ENCODE measurements at places on chromosomes 3 and 15. TPM values are rescaled to one million over a fixed set of nuclear protein-coding genes. Genes with fewer than 3 reads are reported as not detected.
A peak's percentile ranks its signal among the peaks of the same experiment; 100 is the strongest.

DNA sequence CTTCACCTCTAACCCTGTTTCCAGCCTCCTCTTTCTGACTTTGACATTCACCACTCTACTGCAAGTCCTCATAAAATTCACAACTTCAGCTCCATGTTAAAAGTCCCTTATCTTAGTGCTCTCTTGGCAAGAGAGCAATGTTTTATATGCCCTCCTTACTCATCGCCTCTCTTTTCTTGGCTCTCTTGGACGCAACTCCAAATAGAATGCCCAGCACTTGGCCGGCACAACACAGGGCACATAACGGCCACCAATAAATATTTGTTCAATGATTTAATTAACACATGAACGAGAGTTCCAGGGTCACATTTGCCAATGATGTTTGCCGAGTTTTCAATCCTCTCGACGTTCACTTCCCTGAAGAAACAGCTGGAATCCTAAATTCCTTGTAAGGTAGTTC is 401.4 kb downstream of the ROBO1 start:
- no peaks in the 10 kb centered on the region for H3K36me3 ChIP-seq
- H3K27me3 ChIP-seq, result no peaks in the 10 kb centered on the region
- H3K4me3 ChIP-seq, result no peak overlapping the region
- DNase-seq, result no peak
- H3K27ac ChIP-seq, result no peak overlapping the region
- no peaks in the 10 kb centered on the region for H3K4me1 ChIP-seq

GRCh38 chr3:182809531-182809930 is 16.2 kb downstream of the ATP11B start:
- H3K27ac ChIP-seq, result no peak overlapping the region
- H3K4me1 ChIP-seq, result peaks cover 10% of the 10 kb centered on the region
- H3K27me3 ChIP-seq, result no peaks in the 10 kb centered on the region
- no peak for DNase-seq
- H3K4me3 ChIP-seq, result no peak overlapping the region

The HHATL gene
- not detected for total RNA-seq

The MIX23 gene
- total RNA-seq, result 15.7 TPM

- H3K36me3 ChIP-seq, result no peaks in the 10 kb centered on the region
- no peak for DNase-seq
- H3K4me1 ChIP-seq, result no peaks in the 10 kb centered on the region
- H3K4me3 ChIP-seq, result no peak overlapping the region
Observed at GRCh38 chr3:42710323-42711021, 7.9 kb upstream of the HHATL start.

- H3K36me3 ChIP-seq, result peaks cover 6% of the 10 kb centered on the region
- no peak overlapping the region for H3K27ac ChIP-seq
- H3K27me3 ChIP-seq, result no peaks in the 10 kb centered on the region
- no peak overlapping the region for H3K4me3 ChIP-seq
Observed at GRCh38 chr15:59002418-59002859, 15.0 kb downstream of the RNF111 start.

The IFT57 gene
- total RNA-seq, result 36.7 TPM

- peak within 1 kb of the TSS; percentile 67 for H3K4me3 ChIP-seq
- H3K36me3 ChIP-seq, result no peaks in the 10 kb centered on the region
- H3K27me3 ChIP-seq, result no peaks in the 10 kb centered on the region
- H3K4me1 ChIP-seq, result peaks cover 20% of the 10 kb centered on the region
- peak within 1 kb of the TSS; percentile 80 for H3K27ac ChIP-seq
Observed at GRCh38 chr3:138608322-138609135, at the start of gene FAIM. Gene FAIM, plus strand, starts transcription at chr3:138608771. Its CDS starts 10,956 bp downstream, at chr3:138619727.

The GOLGA8H gene
- total RNA-seq, result not detected

DNA sequence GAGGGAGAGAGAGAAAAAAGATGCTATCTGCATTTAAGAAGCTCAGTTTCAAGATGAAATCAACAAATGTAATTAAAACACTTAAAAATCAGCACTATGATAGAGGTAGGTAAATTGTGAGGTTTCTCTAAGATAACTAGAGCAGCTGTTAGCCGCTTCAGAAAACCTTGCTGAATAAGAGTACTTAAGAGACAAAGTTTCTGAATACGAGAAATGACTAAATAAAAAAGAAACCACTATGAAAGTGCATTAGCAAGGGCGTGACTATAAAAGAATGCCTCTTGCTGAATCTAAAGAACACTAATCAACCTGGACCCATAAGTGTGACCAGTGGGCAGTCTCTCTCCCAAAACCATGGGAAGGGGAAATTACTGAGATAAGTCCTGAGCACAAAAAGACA is 41.8 kb downstream of the IQCB1 start:
- no peaks in the 10 kb centered on the region for H3K4me1 ChIP-seq
- H3K27me3 ChIP-seq, result no peaks in the 10 kb centered on the region
- peaks cover 6% of the 10 kb centered on the region for H3K36me3 ChIP-seq

DNA sequence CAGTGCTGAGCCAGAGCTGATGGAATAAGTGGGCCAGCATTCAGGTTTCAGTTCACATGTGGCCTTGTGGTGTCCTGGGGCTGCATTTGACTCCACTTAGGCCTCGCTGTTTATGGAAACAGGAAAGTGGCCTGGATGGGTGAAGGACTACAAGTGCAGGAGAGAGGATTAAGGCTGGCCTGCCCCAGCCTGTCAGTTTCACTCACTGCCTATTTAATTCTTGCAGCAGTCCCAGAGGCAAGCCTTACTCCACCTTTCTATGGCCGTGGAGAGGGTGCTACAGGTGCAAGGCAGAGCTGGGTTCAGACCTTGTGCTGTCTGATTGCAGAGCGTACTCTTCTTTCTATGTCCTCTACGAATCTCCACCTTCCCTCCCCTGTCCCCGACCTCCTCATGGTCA is 37.7 kb downstream of the ABHD17C start:
- DNase-seq, result no peak
- H3K27me3 ChIP-seq, result no peaks in the 10 kb centered on the region
- no peak overlapping the region for H3K27ac ChIP-seq
- no peaks in the 10 kb centered on the region for H3K36me3 ChIP-seq
- H3K4me3 ChIP-seq, result no peak overlapping the region
- no peaks in the 10 kb centered on the region for H3K4me1 ChIP-seq

DNA sequence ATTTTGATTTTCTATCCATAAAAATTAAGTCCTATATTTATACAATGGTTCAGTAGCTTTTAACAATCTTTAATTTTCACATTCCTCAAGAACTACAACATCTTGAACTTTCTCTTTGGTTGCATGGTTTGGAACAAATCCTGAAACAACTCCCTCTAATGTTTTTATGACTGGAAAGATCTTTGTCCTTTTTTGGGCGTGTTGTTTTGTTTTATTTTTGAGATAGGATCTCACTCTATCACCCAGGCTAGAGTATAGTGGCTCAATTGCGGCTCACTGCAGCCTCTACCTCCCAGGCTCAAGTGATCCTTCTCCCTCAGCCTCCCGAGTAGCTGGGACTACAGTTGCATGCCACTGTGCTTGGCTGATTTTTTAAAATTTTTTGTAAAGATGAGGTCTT is 4.0 kb downstream of the STX19 start:
- DNase-seq, result no peak
- H3K4me3 ChIP-seq, result no peak overlapping the region
- H3K4me1 ChIP-seq, result no peaks in the 10 kb centered on the region

The MNS1 gene
- not detected for total RNA-seq

- no peak overlapping the region for H3K4me3 ChIP-seq
- DNase-seq, result no peak
- no peaks in the 10 kb centered on the region for H3K36me3 ChIP-seq
- no peaks in the 10 kb centered on the region for H3K4me1 ChIP-seq
- no peaks in the 10 kb centered on the region for H3K27me3 ChIP-seq
Observed at GRCh38 chr3:35524856-35525255, 114.5 kb upstream of the ARPP21 start.

The NEIL1 gene
- 35.0 TPM for total RNA-seq

DNA sequence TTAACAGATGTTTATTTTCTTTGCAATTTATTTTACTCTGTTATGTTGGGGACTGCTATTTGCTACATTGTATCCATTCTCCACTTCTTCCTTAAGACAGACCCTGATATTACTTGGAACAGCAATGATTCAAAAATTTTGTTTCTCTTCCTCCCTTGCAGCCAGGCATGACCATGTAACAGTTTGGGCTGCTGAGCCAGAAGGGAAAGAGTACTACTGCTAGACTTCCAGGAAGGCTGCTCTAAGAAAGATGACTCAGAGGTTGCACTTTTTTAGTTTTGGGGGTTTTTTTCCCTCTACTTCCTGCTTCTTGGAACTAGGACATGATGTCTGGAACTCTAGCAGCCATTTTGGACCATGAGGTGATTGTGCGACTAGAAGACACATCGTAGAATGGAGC is 10.3 kb downstream of the PRR20G start:
- no peak for DNase-seq
- no peak overlapping the region for H3K4me3 ChIP-seq
- H3K27ac ChIP-seq, result no peak overlapping the region

- H3K27me3 ChIP-seq, result no peaks in the 10 kb centered on the region
- H3K36me3 ChIP-seq, result no peaks in the 10 kb centered on the region
- no peak overlapping the region for H3K4me3 ChIP-seq
- no peak for DNase-seq
Observed at GRCh38 chr3:169162107-169162506, 501.4 kb downstream of the MECOM start.

DNA sequence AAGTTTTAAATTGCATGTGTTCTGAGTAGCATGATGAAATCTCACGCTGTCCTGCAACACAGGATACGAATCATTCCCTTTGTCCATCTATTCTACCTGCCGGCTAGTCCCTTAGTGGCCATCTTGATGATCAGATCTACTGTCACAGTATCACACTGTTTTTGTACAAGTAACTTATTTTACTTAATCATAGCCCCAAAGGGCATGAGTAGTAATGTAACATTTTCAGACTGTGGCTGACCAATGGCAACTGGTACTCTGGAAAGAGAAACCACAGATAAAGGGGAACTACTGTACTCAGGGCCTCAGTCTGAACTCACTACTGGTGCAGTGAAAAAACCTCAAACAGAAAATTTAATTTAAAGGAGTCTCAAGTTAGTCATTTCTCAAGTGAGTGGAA is 127.3 kb upstream of the MRPL3 start:
- no peak overlapping the region for H3K27ac ChIP-seq
- H3K4me3 ChIP-seq, result no peak overlapping the region
- H3K4me1 ChIP-seq, result no peaks in the 10 kb centered on the region
- DNase-seq, result no peak
- no peaks in the 10 kb centered on the region for H3K27me3 ChIP-seq

- no peaks in the 10 kb centered on the region for H3K36me3 ChIP-seq
- no peak overlapping the region for H3K27ac ChIP-seq
- H3K27me3 ChIP-seq, result no peaks in the 10 kb centered on the region
- H3K4me3 ChIP-seq, result no peak overlapping the region
- DNase-seq, result no peak
- H3K4me1 ChIP-seq, result no peaks in the 10 kb centered on the region
Observed at GRCh38 chr15:48463366-48463880, 132.2 kb downstream of the DUT start.

DNA sequence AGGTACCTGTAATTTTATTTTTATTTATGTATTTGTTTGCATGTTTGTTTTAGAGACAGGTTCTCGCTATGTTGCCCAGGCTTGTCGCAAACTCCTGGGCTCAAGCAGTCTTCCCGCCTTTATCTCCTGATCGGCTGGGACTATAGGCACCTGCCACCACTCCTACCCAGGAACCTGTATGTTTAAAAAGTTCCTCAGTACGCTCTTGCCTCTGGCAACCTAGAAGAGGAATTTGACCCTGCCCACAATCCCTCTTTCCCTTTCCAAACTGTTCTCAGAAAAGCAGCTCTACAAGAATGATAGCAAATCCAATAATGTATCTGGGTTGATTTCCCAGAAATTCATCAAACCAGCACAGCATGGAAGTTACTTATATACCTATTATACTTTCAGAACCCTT is 20.9 kb upstream of the PHLDB2 start:
- H3K27me3 ChIP-seq, result no peaks in the 10 kb centered on the region
- no peaks in the 10 kb centered on the region for H3K36me3 ChIP-seq
- no peak for DNase-seq
- H3K4me1 ChIP-seq, result no peaks in the 10 kb centered on the region

GRCh38 chr3:72093270-72093991 is 308.5 kb upstream of the PROK2 start:
- H3K4me1 ChIP-seq, result no peaks in the 10 kb centered on the region
- H3K36me3 ChIP-seq, result no peaks in the 10 kb centered on the region
- no peak for DNase-seq
- H3K27ac ChIP-seq, result no peak overlapping the region
- H3K27me3 ChIP-seq, result peaks cover 3% of the 10 kb centered on the region

DNA sequence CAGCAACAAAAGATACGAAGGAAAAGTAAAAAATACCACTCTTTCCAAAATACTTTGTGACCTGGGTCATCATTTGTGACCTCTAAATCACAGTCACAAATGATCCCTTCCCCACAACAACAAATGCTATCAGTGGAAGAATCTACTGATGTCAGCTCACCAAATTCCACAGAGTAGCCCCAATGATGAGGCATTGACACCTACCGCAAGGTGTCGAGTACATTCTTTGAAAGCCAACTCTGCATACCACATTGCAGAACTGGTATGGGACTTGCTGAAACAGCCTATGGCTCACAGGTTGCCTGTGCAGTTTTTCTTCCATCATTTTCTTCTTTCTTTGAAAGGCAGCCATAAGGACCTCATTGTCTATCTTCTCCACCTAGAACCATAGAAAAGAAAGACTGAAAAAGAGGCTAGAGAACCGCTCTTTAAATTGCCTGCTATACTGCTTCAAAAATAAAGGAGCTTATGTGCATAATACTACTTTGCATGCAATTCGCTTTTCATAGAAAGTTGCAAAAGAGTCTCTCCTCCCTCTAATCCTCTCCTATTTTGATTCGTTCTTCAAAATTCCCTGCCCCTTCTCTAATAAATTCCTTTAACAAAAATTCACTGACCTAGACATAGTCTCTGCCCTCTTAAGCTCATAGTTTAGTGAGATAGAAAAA is 21.4 kb upstream of the KPNA1 start:
- no peak for DNase-seq
- H3K36me3 ChIP-seq, result no peaks in the 10 kb centered on the region
- H3K4me1 ChIP-seq, result no peaks in the 10 kb centered on the region
- H3K27ac ChIP-seq, result no peak overlapping the region
- no peak overlapping the region for H3K4me3 ChIP-seq

DNA sequence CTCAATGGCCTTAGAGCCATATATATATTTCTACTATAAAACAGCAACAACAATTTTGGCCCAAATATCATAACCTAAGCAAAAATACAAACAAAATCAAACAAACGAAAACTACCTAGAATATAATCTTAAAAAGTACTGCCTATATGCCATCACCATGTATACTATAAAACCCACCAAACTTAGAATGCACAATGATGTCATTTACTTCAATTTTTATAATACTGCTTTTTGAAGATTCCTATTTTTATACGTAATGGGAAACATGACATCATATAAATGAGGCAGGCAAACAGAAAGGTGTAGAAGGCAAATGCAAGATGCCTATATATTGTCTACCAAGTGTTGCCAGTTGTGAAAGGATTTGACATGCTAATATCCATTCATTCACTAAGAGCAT is 302.3 kb downstream of the TIGIT start:
- no peaks in the 10 kb centered on the region for H3K4me1 ChIP-seq
- DNase-seq, result no peak
- H3K27ac ChIP-seq, result no peak overlapping the region
- H3K27me3 ChIP-seq, result no peaks in the 10 kb centered on the region
- H3K36me3 ChIP-seq, result no peaks in the 10 kb centered on the region

Measured in T-cell (primary cell).